ENCODE measurements at places on chromosomes 1 and 21.

DNA sequence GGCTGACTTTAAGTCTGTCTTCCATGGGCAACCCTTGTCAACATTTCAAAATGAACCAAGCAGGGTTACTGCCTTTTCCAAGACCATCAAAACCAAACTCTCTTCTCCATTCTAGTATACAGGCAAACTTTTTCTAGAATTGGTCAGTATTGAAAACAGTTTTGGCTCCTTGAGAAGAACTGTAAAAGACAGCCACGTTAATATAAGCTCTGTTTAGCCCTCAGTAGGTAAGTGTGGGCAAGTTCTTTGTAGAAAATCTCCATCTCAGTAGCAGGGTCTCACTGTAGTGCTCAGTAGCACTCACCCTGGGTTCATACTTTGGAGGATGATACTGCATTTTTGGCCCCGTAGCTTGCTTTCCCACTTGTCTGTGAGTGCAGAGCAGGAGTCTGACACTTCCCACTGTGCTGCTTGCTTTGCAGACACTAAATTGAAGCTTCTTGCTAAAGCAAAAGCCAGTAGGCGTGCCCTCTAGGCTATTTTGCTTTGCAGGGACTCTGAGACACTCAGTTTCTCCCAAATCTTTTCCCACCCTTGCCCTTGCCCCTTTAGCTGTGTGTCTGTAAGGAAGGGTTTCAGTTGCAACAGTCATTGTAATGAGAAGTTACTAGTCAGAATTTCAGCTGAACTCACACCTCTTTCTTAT, 34.3 kb upstream of the CACYBP start:
- no peak for DNase-seq

- no peak for DNase-seq
These were observed 27.1 kb upstream of the POU3F1 start for GRCh38 chr1:38073534-38074301.

GRCh38 chr1:111585447-111586086, 34.0 kb upstream of the RAP1A start:
- no peak for DNase-seq

- DNase-seq = no peak
These were observed 57.4 kb upstream of the CITED4 start for GRCh38 chr1:40919475-40920011.

DNA sequence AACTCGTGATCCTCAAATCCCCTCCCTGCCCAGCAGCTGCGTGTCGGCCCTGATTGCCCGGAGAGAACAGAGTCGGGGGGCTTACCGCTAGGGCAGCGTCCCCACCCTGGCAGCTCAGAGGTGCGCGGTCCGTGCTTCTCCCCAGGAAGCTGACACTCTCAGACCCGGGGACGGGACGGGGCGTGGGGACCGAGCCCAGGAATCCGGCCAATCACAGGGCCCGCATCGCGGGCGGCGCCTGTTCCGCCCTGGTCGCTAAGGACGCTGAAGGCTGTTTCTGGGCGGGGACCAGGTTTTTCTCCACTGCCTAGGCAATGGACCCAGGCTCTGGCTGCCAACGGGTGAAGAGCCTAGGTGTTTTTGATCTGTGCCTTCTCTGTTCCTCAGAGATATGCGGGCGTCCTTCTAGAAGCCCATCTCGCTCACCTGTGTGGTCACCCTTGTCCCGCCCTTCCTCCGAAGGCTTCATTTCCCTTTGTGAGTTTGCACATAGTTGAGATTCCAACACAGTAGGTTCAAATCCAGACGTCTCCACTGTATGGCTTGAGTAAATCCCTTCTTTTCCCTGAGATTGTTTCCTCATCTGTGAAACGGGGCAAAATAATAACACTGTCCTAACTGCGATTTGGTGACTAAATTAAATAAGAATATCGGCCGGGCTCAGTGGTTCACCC, at the start of gene C1orf87:
C1orf87 (minus strand) TSS at position 166 of the 674 bp plus-strand sequence. CDS start 1,127 bp downstream, outside the sequence.
- DNase-seq = no peak

DNA sequence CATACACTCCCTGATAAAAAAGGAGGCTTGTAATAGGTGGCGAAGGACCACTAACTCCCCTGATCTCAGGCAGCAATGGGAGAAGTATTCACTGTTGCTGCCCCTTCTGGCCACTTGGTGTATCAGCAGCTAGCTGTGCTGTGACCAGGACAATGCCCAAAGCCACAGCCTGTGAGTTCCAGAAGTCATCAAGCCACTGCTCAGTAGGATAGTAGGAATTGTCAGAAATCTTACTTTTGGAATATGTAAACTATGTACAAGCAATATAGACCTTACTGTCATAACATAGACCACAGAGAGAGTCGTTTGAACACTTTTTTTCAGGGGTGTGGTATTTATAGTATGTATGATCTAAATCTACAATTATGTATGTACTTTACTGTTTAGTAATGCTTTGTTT, 248.3 kb upstream of the CAMK1G start:
- no peak for DNase-seq

DNA sequence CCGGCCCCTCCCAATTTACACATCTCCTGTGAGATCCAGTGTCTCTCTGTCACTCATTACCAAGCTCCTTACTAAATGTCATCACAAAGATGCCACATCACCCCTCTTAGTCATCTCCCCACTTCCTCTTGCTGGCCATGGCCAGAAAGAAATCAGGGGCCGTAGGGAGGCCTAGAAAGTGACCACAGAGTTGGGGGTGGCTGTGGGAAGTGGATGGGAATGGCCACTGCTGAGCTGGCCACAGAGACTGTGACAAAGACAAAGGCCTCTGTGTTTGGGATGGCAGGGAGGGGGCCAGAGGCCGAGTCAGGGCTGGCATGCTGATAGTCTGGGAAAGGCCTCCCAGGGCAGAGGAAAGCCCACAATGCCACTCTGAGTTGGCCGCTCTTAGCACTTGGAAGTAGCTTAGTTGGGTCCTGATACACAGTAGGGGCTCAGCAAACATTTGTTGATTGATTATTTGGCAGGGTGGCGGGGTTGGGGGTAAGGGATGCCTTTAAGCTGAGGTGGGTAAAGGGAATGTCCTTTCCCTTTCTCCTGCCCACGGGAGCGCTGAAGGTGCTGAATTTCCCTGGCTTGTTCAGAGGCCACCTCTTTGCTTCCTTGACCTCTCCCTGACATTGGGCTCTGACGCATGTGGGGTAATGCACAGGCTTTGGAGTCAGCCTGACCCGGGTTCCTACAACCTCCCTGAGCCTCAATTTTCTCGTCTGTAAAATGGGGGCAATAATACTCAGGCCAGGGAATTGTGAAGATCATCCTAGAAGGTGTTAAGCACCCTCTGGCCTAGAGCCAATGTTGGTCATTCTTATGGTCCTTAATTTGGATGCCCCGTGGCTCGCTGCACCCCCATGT, 13.2 kb downstream of the NAV1 start:
- DNase-seq = peak; percentile 64

- DNase-seq = no peak
These were observed 6.3 kb downstream of the CELF3 start for GRCh38 chr1:151710187-151710840.

- no peak for DNase-seq
These were observed 17.0 kb downstream of the PAPPA2 start for GRCh38 chr1:176479971-176480370.

DNA sequence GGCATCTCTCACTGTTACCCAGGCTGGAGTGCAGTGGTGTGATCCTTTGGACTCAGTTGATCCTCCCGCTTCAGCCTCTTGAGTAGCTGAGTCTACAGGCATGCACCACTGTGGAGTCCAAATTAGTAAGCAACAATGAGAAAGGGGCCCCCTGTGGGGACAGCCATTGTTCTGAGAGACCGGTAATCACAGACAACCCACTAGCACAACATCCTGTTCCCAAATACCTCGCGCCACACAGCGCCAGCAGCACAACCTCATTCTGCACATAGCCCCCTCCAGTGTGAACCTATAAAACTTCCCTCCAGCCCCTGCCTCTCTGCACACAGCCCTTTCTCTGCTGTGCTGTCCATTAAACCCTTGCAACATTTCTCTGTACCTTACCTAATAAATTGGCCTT, 226.4 kb downstream of the DYRK1A start:
- DNase-seq = no peak

DNA sequence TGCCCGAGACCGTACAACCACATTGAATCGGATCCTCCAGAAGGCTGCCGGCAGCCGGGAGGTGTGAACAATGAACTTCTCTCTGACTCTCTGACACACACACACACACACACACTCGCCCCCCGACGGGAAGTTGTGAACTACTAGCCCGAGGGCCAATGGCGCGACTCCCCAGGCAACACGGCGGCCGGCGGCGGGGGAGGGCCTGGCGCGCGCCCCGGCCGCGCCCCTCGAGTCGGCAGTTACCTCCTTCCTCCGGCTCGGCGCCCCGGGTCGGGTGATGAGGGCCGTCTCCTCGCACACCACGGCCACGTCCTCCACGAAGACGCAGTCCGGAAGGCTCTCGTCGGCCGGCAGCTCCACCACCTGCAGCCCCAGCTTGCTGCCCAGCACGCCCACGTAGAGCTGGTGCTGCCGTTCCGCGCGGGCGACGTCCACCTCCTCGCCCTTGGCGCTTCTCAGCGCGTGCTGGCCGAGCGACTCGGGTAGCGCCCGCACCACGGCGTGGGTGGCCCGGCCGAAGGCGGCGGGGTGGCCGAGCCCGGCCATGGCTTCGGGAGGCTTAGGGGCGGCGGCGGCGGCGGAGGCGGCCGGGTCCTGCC, 361 bp downstream of the DDAH1 start:
- peak; percentile 72 for DNase-seq

GRCh38 chr1:55192093-55192492, 23.1 kb downstream of the USP24 start:
- no peak for DNase-seq

GRCh38 chr1:75203415-75204277, 69.5 kb downstream of the LHX8 start:
- DNase-seq = no peak

- DNase-seq = no peak
These were observed 1260.8 kb downstream of the BRINP3 start for GRCh38 chr1:189216886-189217285.

DNA sequence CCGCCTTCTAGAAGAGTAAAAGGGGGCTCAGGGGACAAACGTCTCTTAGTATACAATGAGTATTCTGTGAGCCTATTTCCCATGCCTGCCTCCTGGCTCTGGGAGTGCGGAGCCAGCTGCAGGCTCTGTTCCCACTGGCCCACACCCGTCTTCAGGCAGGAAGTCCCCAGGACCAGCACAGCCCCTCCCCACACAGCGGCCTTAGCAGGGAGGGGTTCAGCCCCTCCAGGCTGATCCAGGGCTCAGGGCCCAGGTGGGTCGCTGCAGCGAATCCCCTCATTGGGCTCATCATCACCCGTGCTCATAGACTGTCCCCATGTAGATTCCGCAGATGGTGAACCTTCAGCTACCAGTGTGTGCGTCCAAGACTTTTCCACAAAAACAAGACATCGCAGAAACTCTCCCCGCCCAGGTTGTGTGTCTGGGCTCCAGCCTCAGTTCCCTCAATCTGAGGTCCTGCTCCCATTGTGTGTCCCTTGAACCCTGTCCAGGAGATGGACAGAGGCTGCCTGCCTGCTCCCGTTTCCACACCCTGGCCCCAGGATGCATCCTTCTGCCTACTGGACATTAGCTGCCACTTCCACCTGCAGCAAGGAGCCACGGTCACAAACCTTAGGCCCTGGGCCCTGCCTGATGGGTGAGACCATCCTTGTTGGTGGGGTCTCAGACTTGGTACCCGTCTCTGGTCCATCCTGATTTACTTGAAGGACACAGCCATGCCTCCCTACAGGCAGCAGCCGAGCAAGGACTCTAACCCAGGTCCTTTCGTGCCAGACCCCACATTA, 39.4 kb downstream of the NENF start:
- no peak for DNase-seq

DNA sequence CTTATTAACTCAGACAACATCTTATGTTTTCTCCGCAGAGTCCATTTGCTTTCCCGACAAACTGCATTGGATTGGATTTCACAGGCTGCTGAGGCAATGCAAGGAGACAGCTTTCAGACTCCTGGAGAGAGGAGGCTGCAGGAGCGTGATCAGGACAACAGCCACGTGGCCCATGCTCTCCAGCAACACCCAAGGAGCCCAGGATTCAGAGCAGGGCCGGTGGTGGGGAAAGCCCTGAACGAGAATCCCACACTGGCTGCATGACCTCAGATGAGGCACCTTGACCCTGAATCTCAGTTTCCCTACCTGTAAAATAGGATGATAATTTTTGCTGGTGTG, 78.3 kb upstream of the NFASC start:
- DNase-seq = no peak

- DNase-seq = no peak
These were observed 8.3 kb upstream of the CSF1 start for GRCh38 chr1:109902204-109902985.

DNA sequence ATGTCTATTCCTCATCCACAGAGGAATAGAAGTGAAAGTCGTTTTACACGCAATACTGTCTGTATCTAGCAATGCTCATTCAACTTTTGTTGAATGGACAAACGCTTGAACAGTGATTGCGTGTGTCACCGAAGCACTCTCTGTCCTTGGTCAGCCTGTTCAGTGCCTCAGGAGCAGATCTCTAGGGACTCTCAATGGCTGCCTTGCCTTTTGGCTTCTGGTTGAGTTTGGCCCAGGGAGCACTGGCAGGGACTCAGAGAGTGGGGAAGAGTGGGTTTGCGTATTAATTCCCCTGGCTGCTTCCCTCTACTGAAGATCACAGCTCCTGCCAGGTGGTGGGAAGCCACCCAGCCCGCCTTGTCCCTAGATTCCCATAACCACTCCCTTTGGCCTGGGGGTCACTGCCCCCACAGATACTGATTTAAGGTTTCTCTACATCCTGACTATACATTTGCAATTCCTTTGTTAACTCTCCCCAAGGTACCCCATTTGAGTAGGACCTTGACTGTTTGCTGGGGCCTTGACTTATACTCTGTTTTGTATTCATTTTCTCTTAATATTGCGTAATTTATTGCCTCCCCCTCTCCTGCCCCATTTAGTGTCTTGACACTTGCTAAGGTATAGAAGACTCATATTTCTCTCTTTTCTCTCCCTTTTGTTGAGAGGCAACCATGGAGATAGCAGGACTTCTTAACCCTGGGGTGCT, 61.7 kb upstream of the USP24 start:
- no peak for DNase-seq

DNA sequence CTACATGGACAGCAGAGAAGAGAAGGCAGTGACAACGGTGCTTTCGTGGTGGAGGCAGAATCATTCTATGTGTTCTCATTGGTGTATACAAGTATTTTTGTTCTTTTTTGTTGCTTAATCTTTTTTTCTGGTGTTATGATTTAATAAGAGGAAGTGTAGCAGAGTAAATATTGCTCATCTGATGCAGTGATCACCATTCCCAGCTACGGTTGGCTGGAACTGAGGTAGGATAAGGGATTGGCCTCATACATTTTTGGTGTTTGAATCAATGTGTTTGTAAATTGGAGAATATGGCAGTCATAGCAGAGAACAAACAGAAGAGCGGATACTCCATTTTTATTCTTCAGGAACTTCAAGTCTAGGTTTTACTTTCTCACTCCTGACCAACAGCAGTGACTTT, 76.6 kb downstream of the UBE2U start:
- no peak for DNase-seq

GRCh38 chr21:14949603-14950002, 115.2 kb downstream of the NRIP1 start:
- DNase-seq = no peak

GRCh38 chr1:77670330-77670729, 12.1 kb downstream of the ZZZ3 start:
- no peak for DNase-seq

GRCh38 chr1:55512466-55512865, 297.3 kb upstream of the USP24 start:
- no peak for DNase-seq

- no peak for DNase-seq
These were observed 28.0 kb downstream of the NUAK2 start for GRCh38 chr1:205293350-205294074.

All from T1000 (cell line).